ENCODE measurements at places on chromosomes 3 and 15.

GRCh38 chr15:91496754-91497691 is 356.5 kb upstream of the SLCO3A1 start:
- DNase-seq: no peak

GRCh38 chr15:79433276-79433990 is 1.3 kb downstream of the MINAR1 start:
- DNase-seq: no peak

DNA sequence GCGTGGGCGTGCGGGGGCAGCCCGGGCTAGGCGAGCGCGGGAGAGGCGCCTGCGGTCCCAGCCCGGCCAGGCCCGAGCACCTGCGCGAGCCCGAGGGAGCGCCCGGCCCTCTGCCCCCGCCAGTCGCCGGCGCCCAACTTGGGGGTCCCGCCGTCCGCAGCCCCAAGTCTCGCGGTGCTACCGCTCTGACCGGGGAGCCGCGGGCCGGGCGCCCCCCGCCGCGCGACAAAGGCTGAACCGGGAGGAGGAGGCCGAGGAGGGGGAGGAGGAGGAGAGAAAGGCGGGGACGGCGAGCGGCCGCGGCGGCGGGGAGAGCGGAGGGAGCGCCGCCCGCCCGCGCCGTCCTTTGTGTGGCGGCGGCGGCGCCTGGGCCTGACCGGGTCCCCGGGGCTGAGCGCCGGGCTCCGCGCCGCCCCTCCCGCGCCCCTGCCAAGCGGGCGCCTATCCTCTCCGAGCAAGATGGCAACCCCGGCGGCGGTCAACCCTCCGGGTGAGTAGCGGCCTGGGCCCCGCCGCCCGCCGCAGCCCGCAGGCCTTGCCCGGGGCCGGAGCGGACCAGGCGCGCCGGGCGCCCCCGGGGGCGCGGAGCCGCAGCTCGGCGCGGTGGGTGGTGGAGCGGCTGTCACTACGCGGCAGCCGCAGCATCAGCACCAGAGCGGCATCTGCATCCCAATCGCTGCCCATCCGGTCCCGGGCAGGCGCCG is at the start of gene ARNT2:
Gene ARNT2, plus strand, starts transcription at position 326 of the 704 bp plus-strand sequence. Its CDS starts 134 bp downstream, at position 460.
- no peak for DNase-seq

DNA sequence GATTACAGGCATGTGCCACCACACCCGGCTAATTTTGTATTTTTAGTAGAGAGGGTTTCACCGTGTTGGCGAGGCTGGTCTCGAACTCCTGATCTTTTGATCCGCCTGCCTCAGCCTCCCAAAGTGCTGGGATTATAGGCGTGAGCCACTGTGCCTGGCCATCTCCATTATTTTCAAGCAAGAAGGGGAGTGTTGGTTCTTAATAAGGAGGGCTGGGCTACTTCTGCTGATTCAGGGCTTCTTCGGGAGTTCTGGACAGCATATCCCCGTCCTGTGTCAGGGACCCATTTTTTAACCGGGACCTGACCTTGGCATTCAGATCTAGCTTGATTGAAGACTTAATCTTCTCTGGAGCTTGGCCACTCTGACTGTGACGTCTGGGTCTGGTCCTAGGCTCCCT is 74.1 kb upstream of the SYN2 start:
- DNase-seq: no peak

Measured in HT1080 (cell line).